ENCODE measurements at places on chromosomes 13 and 19.

DNA sequence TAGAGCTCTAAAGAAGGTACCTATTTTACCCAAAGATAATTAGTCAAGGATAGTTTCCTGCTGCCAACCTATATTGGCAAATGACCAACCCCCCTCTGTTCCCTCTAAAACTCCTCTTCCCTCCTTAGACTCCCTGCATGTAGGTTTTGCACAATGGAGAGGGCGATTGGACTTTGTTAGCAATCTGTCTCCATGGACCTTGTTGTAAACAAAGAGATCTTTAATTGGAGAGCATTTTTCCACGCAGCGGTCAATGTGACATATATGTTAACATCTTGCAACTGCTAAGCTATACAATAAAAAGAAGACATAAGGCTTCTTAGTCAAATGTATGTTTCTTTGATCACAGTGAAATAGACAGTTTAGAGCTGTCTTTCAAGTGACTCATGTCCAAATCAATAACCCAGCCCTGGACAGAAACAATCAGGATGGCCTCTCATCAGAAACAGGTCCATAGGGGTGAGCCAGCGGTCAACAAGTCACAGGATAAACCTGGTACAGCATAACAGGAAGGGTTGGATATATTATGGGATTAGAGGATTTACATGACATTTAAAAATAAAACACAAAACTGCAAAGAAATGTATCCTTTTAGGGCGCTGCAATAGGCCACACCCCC, 69.7 kb upstream of the UBL3 start:
- DNase-seq = no peak

GRCh38 chr13:47066226-47066625, 169.4 kb upstream of the HTR2A start:
- no peak for DNase-seq

DNA sequence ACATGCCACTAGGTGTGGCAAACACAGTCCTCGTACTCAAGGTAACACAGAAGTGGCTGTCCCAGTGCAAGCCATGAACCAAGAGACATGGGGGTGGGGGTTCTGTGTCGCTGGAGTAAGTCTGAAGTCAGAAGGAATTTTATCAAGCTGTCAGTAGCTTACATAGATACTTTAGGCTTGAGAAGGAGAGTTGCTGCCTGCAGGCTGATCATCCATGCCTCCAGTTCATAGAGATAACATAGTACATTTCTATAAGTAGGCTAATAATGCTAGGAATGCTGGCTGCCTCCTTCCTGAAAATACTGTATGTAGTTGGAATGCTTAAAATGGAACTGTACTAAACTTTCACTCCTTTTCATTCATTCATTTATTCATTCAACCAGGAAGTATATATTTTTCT, 70.1 kb downstream of the CAB39L start:
- DNase-seq = no peak

DNA sequence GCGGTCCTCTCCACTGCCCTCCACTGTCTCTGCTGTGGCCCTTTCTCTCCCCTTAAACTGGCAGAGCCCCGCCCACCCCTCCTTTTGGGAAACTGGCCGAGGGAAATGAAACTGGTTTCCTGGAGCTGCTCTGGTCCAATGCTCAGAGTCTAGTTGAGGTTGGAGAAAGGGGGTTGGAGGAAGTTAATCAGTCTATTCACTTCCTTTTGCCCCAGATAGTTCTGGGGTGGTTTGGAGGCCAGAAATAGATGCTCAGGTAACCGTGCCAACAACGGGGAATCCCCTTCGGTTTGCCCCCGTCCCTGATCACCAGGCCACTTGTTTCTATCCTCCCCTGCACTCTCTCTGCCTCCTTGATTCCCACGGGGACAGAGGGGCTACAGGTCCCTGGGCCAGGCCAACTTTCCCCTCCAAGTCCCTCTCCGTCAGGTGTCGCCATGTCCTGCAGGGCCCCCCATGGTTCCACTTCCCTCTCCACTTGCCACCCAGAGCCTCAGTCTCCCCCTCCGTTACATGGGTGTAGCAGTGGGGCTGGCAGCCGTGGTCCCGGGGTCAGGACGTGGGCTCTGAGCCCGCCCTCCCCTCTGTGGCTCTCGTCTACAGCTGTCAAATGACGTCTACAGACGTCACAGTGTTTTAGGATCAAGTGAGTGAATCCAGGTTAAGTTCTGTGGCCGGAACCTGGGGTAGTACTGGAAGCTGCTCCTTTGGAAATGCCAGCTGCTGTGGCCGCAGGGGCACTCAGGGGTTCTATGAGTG, at the start of gene IL4I1:
Gene IL4I1, minus strand, starts transcription at position 25 of the 759 bp plus-strand sequence. CDS start 727 bp downstream, outside the sequence.
- no peak for DNase-seq

DNA sequence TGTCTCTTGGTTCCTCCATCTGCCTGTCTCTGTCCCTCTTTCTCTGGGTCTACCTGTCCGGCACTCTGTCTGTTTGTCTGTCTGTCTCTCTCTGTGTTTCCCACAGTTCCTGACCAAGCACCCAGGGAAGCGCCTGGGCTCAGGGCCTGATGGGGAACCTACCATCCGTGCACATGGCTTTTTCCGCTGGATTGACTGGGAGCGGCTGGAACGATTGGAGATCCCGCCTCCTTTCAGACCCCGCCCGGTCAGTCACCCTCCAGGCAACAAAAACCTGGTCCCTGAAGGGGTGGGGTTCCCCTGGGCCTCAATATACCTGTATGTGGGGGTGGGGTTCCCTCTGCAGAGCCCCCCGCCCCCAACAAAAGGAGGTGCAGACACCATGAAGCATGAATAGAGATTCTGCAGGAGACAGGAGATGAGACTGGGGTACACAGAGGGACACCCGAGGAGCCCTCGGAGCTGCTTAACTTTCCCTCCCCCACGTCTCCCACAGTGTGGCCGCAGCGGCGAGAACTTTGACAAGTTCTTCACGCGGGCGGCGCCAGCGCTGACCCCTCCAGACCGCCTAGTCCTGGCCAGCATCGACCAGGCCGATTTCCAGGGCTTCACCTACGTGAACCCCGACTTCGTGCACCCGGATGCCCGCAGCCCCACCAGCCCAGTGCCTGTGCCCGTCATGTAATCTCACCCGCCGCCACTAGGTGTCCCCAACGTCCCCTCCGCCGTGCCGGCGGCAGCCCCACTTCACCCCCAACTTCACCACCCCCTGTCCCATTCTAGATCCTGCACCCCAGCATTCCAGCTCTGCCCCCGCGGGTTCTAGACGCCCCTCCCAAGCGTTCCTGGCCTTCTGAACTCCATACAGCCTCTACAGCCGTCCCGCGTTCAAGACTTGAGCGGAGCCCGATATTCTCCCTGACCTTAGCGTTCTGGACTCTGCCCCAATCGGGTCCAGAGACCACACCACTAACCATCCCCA, 2.6 kb upstream of the CACNG7 start:
- peak; percentile 56 for DNase-seq

GRCh38 chr19:38149661-38150061, 74.4 kb downstream of the DPF1 start:
- DNase-seq = no peak
